ENCODE measurements at places on chromosomes 13 and 19.

DNA sequence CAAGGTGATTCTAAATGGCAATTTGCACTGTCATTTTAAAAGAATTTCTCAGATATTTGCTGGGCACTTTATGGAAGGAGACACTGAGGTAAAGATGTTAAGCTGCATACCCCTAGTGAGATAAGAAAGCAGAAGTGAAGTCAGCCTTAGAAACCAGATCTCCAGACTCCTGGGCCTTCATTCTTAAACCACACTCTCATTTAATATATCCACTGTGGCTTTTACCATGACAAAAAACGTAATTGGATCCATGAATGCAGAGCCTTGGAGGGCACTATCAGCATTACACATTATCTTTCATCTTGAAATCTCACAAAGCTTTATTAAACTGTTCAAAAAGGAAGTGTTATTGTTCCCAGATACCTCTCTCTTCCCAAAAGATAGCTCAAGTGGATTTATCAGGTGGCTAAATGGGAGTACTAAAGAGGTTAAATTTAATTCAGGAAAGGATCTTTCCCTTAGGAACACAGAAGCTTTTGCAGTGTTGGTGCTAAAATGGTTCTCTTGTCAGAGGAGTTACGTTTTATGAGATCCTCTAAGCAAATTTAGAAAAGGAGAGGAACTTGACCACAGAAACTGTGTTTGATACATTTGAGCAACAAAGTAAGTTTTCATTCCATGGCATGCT lies 1060.4 kb downstream of the EFNB2 start:
- DNase-seq = no peak

DNA sequence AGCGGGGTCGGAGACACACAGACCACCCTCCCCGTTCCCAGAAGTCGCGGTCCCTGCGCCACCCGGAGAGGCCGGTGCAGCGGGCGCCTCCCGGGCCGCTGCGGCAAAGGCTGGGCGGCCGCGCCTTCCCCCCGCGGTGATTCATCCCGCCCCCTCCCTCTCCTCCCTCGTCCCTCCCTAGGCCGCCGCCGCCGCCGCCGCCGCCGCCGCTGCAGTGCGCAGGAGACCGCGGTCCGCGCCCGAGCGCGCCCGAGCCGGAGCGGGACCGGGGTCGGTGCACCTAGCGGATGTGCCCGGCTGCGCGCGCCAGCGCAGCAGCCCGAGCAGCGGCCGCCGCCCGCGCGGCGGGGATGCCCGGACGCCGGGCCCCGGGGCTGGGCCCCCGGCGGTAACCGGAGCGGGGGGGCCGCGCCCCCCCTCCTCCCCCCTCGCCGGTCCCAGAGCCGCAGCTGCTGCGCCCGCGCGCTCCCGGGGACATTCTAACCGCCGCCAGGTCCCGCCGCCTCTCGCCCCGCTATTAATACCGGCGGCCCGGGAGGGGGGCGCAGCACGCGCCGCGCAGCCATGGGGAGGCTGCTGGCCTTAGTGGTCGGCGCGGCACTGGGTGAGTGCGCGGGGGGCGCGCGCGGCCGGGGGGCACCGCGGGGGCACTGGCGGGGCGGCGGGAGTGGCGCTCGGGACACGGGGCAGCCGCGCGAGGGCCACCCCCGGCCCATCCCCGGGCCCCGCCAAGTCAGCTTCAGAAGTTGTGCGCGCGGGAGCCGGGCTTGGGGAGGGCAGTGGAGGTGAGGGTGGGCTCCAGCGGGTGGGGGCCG lies at the start of gene SCN1B:
Gene SCN1B (plus strand): TSS at position 214 of the 815 bp plus-strand sequence. CDS start 351 bp downstream, at position 565.
- DNase-seq = no peak

DNA sequence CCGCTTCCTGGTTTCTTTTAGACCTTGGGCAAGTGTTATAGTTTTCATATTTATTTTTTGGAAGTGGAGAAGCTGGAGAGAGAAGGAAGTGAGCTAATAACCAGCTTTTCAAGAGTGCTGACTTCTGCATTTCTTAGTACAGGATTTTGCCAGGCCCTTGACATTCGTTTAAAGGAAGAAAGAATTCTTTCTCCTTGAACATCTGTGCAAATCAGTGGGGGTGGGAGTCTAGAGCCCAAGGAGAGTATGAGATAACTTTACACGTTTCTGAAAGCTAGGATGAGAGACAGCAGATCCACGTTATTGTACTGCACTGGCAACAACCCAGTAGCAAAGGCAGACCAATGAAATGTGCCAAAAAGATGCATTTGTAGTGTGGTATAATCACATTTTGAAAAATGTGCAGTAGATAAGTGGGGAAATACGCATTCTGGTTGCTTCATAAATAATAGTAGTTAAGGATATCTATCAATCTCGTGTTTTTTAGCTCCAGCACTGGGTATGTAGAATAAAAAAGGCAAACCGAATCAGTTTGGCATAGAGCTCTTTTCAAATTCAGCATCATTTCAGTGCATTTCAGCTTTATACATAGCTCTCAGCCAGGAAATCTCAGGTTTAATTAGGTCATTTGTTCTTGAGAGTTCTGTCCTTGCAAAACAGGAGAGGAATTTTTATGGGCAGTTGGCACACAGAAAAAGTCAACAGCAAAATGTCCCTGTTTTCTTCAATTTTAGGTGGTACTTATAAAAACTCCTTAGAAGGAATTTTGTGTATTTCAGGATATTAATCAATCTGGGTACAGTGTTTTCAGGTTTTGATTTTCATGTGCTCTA lies 4.3 kb downstream of the RNF113B start:
- DNase-seq = no peak

DNA sequence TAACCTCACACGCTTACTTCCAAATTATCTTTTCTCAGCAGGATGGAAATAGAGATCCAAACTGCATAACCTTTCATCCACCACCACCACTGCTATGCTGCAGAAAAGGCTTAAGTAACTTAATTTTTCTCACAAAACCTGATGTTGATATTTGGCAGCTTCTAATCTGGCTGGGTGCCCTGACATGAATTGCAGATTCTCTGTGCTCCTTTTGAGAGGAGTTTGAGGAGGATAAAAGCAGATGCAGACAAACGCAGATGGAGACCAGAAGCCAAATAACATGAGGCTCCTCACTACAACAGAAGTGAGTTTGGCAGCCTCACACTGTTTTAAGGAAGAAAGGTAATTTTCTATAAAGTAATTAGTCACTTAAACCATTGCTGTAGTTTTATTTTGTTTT lies 646.2 kb upstream of the ATXN8OS start:
- no peak for DNase-seq

GRCh38 chr13:49023431-49023830 lies 47.7 kb downstream of the FNDC3A start:
- DNase-seq = no peak

DNA sequence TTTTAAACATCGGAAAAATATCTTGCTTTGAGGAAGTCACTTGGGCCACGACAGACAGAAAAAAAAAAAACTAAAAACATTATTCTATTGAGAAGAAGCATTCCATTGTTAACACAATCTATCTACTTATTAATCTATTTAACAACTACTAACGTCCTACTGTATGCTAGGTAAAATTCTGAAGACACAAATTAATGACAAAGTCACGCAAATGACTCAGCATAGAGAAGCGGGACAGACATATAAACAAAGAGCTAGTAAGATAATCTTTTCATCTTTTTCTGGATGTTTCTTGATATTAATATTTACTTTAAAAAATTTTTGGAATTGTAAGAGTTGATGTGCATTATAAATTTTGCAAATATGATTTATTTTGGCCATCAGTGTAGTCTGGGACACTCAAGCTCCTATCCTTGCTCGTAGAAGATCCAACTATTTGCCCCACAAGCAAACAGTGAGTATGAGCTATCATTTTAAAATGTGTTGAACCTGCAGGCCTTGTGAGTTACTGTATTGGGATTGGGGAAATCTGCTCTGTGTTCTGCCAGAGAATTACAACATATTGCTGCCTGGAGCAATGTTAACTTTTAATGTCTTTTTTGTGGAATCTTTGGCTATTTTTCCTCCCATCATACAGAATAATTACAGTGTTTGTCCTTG lies 109.1 kb downstream of the PCDH9 start:
- no peak for DNase-seq

- DNase-seq = no peak
Measured at GRCh38 chr19:47626238-47626637, 17.3 kb downstream of the BICRA start.

DNA sequence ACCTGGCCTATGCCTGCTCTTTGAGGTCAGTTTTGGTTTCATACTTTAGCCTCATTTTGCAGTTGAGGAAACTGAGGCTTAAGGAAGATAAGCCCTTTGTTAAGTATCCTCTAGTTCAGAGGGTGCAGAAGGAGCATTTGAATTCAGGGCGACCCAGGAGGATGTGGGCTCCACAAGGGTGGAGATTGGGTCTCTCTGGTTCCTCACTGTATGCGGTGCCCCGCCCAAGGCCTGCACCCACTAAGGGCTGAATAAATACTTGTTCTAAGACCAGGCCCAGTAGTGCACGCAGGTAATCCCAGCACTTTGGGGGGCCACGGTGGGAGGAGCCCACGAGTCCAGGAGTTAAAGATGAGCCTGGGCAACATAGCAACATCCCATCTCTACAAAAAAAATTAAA lies 768 bp upstream of the SLC44A2 start:
- no peak for DNase-seq

DNA sequence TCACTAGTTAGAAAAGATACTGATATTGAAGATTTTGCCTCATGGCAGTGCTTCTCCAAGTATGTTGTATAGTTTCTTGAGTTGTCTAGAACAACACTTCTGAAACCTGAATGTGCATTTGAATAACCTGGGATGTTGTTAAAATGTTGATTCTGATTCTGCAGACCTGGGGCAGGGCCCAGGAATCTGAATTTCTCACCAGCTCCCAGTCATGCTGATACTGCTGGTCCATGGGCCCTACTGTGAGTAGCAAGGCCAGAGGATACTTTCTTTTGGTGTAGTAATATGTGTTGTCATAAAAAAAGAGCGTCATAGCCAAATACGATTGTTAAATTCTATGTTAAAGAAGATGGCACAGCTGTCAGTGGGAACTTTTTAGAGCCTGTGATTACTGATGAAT lies 41.6 kb upstream of the C1QTNF9 start:
- DNase-seq = no peak

DNA sequence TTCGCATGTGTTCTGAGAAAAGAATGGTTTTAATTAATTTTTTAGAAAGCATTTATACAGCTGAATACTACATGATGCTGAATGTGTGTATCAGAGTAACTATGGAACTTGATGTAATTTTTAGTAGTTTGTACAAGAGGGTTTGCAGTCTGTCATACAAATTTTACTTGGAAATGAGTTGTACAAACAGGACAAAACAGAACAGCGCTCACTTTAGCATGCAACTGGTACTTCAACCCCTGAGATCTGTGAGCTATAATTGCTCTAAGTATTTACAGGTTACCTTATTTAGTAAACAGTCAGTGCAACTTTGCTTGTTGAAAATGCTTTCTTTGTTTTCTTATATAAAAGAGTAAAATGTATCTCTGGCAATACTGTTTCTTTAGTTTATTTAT lies 706 bp downstream of the TNFRSF19 start:
- no peak for DNase-seq
